Cortex of kidney (tissue), 1 donor: ENCODE measurements at places on chromosomes 6 and 20.

DNA sequence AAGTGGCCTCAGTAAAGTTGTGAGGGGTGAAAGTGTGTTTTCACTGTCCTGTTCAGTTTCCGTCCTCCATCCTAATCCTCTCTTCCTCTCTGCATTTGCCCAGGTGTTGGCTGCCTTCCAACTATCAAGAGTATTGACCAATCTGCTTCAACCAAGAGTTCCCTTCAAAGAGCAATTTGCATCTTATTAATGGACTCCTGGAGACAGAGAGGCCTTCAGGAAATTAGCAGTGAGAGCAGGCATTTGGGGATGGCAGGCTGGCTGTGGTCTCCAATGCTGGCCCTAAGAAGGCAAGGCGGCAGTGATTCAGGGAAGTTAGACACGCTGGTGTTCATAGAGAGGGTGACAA lies 77.2 kb downstream of the GPR6 start:
- no peak for DNase-seq

DNA sequence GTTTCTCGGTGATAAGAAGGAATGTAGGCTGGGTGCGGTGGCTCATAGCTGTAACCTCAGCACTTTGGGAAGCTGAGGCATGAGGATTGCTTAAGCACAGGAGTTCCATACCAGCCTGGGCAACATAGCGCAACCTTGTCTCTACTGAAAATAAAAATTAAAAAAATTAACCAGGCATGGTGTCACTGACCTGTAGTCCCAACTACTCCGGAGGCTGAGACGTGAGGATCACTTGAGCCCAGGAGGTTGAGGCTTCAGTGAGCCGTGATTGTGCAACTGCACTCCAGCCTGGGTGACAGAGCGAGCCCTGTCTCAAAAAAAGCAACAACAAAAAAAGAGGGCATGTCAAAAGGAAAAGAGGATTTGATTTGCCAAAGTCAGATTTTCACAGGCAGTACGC lies 3.9 kb downstream of the NEU1 start:
- no peak for DNase-seq

- DNase-seq, result no peak
Measured at GRCh38 chr6:22631091-22631490, 61.7 kb downstream of the HDGFL1 start.

GRCh38 chr6:134373282-134373922 lies 55.5 kb upstream of the SGK1 start:
- DNase-seq, result no peak

DNA sequence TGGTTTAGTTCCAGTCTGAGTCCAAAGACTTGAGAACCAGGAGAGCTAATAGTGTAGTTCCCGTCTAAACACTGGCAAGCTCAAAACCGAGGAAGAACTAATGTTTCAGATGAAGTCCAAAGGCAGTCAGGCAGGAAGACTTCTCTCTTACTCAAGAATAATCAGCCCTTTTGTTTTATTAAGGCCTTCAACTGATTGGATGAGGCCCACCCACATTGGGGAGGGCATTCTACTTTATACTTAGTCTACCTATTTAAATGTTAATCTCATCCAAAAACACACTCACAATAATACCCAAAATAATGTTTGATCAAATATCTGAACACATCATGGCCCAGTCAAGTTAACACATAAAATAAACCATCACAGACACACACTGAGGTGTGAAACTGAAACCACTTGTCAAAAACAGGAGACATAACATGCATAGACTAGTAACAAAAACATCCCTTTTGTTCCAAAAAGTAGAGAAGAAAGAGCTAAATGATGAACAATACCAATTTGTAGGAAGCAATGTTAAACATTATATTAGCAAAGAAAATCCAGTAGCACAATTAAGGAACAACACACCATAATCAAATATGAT lies 50.2 kb upstream of the SENP6 start:
- DNase-seq, result no peak

- DNase-seq, result no peak
Measured at GRCh38 chr6:105452924-105453756, 50.3 kb upstream of the PREP start.

- no peak for DNase-seq
Measured at GRCh38 chr6:13260101-13260598, 68.2 kb downstream of the TBC1D7 start.

DNA sequence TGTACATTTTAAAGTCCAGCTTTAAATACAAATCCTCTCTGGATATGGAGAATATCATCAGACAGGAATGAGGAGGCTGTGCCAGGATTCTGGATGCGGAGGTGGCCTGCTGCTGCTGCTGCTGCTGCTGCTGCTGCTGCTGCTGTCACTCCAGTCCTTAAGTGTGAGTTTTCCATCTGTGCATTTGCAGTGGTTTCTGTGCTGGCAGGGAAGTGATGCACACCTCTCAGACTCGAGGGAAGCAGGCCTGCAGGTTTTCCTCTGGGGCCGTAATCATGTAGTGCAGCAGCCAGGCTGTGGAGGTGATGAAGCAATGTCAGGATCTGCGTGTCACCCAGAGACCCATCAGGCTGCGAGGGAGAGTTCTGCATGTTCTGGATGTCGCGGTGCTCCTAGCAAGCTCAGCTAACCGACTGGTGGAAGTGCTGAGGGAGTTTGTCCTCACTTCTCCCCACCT lies 32.0 kb downstream of the CFAP61 start:
- DNase-seq, result no peak
